ENCODE measurements at places on chromosomes 12 and 14.
A peak's percentile ranks its signal among the peaks of the same experiment; 100 is the strongest.

GRCh38 chr12:43758247-43758727 is 303 bp downstream of the PUS7L start:
- DNase-seq, result peak; percentile 22

DNA sequence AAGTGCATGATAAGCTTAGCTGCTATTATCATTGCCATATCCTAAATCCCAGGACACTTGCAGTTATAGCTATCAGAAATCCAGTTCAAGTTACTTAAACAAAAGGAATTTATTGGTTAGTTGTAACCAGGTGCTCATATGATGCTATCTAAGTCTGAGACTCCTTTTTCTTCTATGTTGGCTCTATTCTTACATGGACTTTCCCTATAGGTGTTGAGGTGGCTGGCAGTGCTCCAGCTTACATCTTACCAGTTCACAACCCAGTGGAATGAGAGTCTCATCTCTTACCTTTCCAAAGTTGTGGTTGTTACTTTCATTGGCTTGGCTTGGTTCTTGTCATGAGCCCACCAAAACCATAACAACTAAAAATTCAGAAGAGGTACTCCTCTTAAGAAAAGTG is 94.6 kb downstream of the DACT1 start:
- DNase-seq, result no peak

- DNase-seq, result no peak
Measured at GRCh38 chr14:105665247-105665950, 139.0 kb downstream of the TMEM121 start.

GRCh38 chr14:77923131-77923936 is 123.4 kb downstream of the ADCK1 start:
- no peak for DNase-seq

DNA sequence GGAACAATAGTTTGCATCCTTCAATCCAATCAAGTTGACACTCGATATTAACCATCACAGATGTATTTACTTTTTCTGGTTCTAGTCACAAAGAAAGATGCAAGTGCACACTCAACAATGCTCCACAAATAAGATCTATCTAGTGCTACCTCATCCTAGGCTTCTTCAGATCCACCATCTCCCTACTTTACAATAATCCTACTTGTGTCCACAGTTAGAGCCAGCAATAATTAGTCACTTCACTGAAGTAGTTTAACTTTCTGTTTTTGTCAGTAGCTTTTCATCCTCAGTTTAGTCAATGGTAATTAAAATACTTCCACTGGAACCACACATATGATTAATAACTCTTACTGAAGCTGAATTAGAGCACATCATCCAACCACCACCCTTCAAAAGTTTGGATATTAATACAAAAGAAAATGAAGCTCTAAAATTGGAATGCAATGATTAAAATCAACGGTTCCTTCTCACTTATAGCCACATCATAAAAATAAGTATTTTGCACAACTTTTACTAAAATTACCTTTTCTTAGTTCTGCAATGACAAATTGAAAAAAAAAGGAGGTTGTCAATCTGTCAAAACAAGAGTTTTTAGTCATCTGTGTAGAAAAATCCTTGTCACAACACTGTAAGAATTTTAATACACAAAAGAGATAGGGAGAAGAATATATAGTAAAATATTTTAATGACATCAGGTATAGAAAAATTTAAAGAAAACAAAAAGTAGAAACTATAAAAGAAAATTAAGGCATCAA is 28.2 kb upstream of the SNRPF start:
- DNase-seq, result no peak

DNA sequence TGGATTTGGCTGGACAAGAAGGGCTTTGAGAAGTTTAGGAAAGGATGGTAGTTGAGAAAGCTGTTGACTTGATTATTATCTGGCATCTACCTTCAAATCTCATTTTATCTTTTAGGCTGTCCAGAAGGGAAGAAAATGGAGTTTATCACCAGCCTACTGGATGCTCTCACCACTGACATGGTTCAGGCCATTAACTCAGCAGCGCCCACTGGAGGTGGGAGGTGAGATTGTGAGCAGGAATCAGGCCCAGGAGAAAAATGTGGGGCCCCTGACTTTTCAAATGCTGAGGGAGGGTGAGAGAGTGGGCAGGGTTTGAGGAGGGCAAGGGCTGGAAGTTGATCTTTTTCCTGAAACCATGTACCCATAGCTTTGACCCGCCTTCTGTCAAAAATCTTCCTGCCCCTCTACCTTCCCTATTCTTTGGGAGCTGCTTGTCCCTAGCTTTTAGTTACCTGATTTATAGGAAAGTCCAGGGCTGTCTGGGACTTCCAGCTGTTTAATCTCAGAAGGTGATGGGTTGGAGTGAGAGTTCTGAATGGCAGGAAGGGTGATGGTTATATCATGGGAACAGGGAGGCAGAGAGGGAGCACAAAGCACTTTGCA is 134.2 kb downstream of the SMOC1 start:
- DNase-seq, result peak; percentile 76

GRCh38 chr12:117907108-117907689 is 61.6 kb downstream of the KSR2 start:
- no peak for DNase-seq

DNA sequence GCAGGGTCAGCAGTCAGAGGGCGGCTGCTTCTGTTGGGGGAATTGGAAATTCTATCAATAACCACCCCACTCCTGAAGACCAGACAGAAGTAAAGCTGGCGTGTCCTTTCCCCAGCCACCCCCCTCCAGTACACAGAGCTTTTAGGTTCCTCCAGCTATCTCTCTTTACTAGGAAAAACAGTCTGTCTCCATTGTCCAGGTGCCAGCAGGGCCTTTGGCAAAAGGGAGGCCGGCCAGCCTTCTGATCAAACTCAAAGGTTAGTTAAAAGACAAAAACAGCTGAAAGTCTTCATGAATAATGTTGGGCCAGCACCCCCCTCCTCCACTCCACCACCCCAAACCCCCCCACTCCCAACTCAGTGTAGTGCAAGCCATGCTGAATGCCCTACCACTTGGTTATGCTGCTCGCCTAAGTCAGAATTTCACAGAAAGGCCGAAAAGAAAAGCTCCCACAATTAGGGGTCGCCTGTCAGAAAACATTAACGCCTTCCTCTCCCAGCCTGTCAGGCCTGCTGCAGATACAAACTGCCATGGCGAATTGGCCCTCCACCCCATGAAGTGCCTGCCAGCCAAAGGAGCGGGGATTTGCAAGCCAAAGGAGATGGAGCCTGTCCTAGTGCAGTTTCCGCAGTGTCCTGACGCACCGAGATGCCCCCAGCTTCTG is 8.9 kb downstream of the ASCL1 start:
- DNase-seq, result no peak

DNA sequence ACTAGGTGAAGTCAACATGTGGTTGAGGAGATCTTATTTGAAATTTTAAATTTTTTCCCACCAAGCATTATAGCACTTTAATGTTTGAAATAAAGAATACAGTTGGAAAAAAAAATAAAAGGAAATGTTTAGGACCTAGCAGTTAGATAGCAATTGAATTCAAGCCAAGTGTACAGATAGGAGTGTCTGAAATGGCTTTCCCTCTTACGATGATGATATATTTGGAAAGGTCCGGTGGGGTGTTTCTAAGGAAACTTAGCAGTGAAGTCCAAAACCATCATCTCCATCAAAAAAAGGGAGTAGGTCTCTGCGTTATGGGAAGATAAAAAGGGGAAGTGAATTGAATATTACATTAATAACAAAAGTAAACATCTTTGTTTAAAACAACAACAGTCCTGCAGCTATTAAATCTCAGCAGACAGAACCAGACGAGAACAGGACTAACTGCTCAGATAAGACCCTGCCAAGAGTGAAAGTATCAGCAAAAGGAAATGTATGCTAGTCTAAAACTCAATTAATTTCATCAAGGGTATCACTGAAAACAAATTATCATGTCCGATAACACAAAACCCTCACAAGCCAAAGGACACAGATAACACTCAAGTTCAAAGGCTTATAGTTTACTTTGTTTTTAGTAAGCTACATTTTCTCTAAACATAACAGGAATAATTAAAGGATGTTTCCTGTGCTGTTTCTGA is 242.0 kb downstream of the BMP4 start:
- DNase-seq, result no peak

DNA sequence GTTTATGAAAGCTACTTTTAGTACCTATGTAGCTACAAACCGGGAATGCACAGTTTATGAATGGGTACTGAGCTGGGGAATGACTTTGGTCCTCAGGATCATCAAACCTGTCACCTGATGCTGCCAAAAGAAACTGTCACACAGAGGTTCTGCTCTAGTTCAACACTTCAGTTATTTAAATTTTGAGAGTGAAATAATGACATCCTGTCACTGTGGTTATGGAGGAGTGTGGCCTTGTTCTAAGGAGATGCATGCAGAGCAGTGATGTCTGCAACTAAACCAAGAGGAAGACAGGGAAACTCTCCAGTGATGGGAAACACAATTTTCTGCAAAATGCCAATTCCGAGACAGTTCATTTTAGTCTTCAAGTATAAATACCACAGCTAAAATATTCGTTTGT is 4.8 kb upstream of the AEBP2 start:
- DNase-seq, result no peak

DNA sequence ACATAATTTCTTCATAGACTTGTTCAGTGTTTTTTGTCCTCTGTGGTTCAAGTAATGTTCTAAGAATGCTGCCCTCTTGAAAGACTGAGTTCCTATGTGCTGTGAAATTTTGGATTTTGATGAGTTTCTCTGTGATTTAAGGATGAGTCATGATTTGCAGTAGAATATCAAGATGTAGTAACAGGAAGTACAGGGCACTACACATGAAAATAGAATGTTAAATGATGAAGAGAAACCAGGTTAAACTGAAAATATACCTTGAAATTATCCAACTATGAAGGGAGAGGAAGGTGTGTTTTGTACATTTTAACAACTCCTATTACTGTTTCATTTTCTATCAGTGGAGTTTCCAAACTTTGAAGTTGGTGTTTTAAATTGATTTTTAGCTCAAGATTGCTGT is 4.8 kb downstream of the ELK3 start:
- DNase-seq, result no peak

GRCh38 chr14:80055226-80055625 is 156.1 kb downstream of the DIO2 start:
- DNase-seq, result no peak

DNA sequence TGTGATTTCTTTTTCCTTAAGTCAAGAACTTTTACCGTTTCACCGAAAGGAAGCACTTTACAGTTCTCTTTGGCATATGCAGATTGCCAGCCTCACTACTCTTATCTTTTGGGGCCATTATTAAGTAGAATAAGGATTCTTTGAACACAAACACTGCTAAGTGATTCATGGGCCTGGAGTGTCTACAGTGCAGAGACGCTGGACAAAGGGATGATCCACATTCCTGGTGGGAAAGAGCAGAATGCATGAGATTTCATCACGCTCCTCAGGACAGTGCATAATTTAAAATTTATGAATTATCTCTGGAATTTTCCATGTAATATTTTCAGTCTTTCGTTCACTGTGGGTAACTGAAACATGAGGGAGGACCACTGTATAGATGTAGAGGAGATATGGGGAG is 90.2 kb downstream of the TTLL5 start:
- DNase-seq, result no peak

GRCh38 chr14:73717266-73717665 is 3.1 kb upstream of the PNMA1 start:
- DNase-seq, result no peak

GRCh38 chr14:50719911-50720759 is 52.0 kb upstream of the SAV1 start:
- DNase-seq, result no peak

Data from HTR-8/SVneo (cell line).